ENCODE measurements at places on chromosomes 5 and 9.

GRCh38 chr5:178098685-178099084 lies 14.6 kb upstream of the N4BP3 start:
- no peak for DNase-seq

DNA sequence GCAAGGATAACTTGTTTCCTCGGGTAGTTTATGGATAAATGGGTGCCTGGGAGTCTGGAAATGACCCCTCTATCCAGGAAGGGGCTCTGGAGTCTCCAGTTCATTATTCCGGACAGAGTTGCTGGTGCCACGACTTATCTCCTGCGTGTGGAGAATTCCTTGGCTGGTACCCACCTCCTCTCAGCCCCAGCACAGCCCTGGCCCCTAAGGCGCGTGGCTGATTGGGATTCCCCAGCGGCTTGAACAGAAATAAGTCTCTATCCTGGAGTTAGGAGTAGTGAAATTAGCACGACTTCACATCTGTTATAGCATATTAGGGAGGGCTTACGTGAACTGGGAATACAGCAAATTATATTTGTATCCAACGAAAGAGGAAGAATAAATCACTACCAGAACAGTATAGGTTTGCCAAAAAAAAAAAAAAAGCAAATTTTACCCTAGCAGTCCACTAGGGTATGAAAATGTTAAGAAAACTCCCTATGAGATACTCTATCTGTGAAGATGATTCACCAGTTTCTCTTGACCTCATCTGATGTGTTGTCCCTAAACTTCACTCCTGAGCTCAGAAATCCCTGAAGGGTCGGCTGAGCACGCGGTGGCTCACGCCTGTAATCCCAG lies 172.5 kb upstream of the OTULINL start:
- DNase-seq = no peak

GRCh38 chr9:128163027-128163515 lies 3.0 kb downstream of the BBLN start:
- DNase-seq = no peak

GRCh38 chr9:132935026-132935425 lies 9.4 kb downstream of the TSC1 start:
- DNase-seq = peak; percentile 58

DNA sequence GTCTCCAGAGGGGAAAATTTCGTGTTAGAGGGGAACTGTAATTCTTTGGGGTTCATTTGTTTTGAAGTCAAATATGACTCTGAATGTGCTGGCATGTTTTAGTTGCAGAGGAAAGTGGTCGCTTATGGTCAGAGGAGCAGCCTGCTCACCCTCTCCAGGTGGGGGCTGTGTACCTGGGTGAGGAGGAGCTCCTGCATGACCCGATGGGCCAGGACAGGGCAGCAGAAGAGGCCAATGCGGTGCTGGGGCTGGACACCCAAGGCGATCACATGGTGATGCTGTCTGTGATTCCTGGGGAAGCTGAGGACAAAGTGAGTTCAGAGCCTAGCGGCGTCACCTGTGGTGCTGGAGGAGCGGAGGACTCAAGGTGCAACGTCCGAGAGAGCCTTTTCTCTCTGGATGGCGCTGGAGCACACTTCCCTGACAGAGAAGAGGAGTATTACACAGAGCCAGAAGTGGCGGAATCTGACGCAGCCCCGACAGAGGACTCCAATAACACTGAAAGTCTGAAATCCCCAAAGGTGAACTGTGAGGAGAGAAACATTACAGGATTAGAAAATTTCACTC lies 13.5 kb downstream of the TXNDC15 start:
- DNase-seq = no peak

- no peak for DNase-seq
Observed at GRCh38 chr9:121085661-121086060, 10.9 kb downstream of the CNTRL start.

- no peak for DNase-seq
Observed at GRCh38 chr5:149141957-149142851, 911 bp downstream of the ABLIM3 start.

- no peak for DNase-seq
Observed at GRCh38 chr9:125341566-125341965, 79.9 kb downstream of the GAPVD1 start.

All from NCI-H82 (cell line).